ENCODE measurements at places on chromosomes 6 and 20.

DNA sequence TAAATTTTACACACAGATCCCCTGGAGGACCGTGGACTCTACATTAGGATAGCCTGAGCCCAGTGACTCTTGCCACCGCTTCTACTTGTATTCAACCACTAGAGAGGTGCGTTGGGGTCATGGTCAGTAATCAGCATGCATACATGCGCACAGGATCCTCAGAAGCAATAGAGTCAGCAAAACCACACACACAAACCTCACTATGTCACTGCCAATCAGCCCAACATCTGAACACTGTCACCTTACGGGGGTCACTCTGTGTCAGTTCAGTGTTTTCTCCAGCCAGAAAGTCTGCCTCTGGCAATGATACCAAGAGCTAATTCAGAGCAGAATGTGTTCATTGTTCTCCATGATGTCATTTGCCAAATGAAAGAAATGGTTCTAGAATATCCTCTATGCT is 225.3 kb downstream of the KHDC1L start:
- DNase-seq = no peak

DNA sequence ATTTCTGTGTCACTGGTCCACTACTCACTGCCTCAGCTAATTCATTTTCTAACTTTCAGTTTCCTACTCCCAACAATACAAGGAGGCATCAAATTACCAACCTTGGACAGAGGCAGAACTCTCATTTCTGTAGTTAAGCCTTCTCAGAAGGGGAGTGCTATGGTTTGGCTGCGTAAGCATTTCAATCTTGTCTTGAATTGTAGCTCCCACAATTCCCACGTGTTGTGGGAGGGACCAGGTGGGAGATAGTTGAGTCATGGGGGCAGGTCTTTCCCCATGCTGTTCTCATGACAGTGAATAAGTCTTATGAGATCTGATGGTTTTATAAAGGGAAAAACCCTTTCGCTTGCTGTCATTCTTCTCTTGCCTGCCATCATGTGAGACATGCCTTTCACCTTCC is 22.9 kb downstream of the HLA-DRA start:
- DNase-seq = no peak

- DNase-seq = no peak
These were observed 330.8 kb upstream of the DEFB112 start for GRCh38 chr6:50380406-50381098.

- DNase-seq = no peak
These were observed 1.5 kb downstream of the MAFB start for GRCh38 chr20:40687384-40688128.

- DNase-seq = no peak
These were observed 404 bp downstream of the SLC22A23 start for GRCh38 chr6:3456395-3456897.
